H1 (cell line): ENCODE measurements at places on chromosomes 5 and 9. TPM values are rescaled to one million over a fixed set of nuclear protein-coding genes. Genes with fewer than 3 reads are reported as not detected.
A peak's percentile ranks its signal among the peaks of the same experiment; 100 is the strongest.

DNA sequence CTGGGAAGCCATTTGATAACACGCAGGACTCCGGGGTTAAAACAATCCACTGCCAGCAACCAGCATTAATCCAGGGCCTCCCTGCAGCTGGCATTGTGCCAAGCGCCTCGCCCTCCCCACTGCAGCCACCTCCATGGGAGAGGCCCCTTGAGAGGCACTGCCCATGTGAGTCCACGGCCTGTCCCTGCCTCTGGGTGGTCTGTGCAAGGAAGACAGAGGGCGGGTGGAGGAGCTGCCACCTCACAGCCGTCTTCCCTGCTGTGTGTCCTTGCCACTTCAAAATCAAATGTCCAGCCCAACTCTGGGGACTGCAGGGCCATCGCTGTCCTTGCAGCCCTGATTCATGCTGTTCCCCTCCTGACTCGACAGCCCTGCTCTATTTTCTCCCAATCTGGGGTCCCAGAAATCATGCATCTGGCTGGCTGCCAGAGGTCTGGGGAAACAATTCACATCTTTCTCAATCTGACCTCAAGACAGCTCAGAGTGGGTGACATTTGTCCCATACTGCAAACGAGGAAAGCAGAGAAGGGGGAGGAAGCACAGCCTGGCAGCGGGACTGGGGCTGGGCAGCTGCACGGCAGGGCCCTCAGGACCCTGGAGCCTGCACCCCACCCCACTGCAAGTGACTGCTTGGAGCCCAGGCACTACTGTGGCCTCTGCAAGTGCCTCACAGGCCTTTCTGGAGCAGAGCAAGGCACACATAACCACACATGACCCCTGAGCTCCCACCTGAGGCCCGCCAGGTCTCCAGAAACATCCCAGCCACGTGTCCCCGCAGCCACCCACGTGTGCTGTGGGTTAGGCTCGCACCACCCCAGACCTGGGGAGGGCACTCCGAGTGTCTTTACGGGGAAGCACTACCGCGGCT is 15.7 kb downstream of the BRD3OS start:
- DNase-seq, result no peak

DNA sequence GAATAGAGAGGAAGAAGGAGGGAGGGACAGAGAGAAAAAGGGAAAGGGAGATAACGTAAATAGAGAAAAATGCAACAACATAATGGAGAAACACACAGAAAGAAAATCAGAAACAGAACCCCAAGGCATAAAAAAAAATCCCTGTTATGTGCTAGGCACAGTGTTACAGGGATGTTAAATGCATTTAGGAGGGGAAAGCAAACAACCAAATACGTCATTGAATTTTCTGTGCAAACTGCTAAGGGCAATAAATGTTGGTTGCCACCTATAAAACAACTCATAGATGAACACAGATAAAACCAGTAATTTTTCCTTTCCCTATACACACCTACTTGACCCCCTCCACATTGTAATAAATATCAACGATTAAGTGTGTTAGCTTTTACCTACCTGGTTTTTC is 51.3 kb upstream of the ASTN2 start:
- no peak for DNase-seq

DNA sequence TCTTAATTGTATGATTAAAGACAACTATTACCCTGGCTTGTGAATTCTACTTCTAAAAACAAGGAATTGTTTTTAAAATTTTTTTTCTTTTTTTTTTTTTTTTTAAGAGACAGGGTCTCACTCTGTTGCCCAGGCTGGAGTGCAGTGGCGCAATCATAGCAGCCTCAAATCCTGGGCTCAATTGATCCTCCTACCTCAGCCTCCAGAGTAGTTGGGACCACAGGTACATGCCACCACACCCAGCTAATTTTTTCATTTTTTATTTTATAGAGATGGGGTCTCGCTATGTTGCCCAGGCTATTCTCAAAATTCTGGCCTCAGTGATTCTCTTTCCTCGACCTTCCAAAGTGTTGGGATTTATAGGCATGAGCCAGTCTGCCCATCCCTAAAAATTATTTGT is 62.3 kb downstream of the HABP4 start:
- no peak for DNase-seq

- no peak for DNase-seq
Measured at GRCh38 chr9:136019041-136019680, 58.0 kb upstream of the UBAC1 start.

DNA sequence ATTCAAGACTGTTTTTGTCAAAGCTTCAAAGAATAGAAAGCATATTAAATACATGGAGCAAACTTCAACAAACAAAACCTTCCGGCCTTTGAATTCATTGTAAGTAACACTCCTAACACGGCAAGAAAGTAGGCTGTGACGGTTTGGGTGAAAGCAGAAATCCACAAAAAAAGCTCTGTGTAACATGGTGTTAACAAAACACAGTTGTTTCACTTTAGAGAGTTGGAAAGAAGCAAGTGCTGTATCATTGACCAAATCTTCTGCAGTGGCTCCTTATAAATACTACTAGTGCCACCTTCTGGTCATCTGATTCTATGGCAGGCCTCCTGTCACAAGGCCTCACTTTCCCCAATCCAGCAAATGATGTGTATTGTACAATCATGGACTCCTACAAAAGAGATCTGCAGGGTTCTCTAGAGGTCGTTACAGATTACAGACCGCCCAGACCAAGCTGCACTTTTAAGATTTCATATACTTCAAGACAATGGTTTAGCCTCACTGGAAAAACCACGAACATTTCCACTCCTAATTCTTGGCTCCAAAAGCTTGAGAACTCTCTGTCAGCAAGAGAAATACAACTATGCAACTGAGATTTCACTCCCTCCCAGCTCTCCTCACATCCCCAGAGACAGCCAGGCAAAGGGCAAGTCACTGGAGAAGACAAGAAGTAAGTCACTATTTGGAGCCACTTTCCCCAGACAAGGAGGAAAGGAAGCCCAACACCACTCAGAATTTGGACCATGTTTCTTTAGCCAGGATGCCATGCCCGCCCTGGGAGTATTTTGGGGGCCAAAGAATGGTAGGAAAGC is 196.2 kb downstream of the DTWD2 start:
- DNase-seq, result peak; percentile 2

DNA sequence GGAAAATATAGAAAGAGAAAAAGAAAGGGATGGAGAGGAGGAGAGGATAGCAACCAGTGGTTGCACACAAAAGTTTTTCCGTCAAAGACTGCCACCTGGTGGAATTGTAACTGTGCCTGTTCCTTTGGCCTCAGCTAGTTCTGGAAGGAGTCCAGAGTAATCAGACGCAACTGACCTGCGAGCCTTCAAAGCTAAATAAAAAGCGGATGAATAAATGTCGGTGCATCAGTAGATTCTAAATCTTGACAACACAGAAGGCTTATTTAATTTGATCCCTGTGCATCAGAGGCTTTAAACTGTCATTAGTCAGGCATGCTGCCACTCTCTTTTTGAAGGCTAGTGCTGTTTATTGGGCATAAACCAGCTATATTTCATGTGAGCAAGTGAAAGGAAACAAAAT is 132.9 kb upstream of the ACO1 start:
- peak; percentile 61 for DNase-seq

DNA sequence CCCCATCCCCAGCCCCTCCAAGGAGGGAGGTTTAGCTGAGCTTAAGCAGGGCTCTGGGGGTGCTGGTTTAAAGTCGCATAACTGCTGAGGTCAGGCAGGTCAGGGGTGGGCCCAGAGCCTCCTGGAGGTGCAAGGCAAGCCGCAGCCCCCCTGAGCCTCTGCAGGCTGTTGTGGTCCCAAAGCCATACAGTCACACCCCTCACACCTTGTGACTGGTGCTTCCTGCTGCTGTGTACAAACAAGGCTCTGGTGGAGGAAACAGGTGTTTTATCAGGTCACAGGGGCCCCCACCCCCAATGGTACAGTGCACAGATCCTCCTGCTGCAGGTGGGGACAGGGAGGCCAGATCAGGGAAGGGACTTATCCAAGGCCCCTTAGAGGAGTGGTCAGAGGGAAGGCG is 8.0 kb downstream of the TCF7 start:
- DNase-seq, result no peak

GRCh38 chr5:78328585-78329173 is 31.7 kb upstream of the SCAMP1 start:
- no peak for DNase-seq

DNA sequence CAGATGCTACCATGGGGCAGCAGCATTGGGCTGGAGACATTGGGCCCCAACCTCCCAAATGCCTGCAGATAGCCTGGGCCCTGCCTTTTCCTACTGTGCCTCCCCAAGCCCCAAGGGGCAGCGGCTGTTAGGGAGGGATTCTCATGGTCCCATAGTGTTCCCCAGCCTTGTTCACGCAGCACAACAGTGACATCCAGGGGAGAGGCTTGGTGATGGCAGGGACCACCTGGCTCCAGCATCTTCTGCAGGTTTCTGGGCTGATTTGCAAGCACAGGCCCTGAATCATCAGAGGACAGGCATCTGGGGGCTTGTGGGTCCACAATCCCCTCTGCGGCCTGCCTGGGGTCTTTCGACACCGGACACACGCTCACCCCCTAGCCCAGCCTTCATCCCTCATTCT is 354.6 kb downstream of the SLIT3 start:
- DNase-seq, result peak; percentile 21

TNFSF8 gene
- total RNA-seq, result not detected in 2 replicates

PTGS1 gene
- 1.1 and 1.3 TPM in 2 replicates for total RNA-seq

PCDHA1 gene
- total RNA-seq, result 0.50 and 0.52 TPM in 2 replicates
